Vagina (tissue), 2 donors: ENCODE measurements at places on chromosomes 4 and X.
A peak's percentile ranks its signal among the peaks of the same experiment; 100 is the strongest.

DNA sequence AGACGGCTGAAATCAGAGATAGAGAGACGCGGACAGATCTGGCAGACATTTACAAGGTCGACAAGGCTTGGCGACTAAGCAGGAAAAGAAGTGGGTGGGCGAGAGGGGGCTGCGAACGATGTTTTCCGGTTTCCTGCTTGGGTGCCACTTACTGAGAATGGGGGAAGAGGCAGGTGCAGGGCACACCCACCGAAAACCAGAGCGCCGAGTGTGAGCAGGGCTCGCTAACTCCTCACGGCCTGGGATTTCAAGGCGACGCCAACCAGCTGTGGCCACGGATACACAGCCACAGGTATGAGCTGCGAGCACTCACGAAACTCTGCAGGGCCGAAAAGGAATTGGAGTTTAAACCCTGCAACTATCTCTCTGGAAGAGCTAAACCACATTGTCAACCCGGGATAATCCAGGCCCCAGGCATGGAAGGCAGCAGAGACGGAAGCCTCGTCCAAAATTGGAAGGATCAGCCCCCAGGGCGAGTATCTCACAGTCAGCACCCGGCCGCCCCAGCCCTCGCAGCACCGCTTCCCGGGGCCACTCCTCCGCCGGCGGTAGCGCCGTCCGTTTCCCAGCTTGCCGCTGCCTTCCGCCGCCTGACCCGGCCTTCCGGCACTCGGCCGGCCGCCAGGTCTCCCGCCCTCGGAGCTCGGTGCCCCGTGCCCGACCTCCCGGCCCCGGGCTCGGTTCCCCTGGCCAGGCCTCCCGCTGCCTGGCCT lies 778 bp downstream of the CASP3 start:
- DNase-seq: no peak

DNA sequence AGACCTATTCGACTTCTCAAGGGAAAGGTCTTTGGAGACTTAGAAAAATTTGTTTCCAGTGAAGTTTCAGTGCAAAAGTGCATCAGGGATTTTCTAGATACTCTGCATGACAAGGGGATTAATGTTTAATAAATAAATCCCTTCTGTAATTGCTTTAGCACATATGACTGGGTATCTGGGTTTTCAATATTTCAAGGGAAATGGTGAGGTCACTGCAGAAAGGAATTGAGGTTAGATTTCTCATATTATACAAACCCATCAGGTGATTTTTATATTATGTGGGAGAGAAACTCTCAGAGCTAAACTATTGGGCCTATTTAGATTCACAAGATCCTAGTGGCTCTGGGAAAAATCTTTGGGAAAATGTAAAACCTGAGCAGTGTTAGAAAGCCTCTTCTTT lies 48.3 kb upstream of the SLC4A4 start:
- DNase-seq: no peak

GRCh38 chr4:2302387-2303119 lies 40.6 kb upstream of the MXD4 start:
- peak; percentile 77 for DNase-seq

DNA sequence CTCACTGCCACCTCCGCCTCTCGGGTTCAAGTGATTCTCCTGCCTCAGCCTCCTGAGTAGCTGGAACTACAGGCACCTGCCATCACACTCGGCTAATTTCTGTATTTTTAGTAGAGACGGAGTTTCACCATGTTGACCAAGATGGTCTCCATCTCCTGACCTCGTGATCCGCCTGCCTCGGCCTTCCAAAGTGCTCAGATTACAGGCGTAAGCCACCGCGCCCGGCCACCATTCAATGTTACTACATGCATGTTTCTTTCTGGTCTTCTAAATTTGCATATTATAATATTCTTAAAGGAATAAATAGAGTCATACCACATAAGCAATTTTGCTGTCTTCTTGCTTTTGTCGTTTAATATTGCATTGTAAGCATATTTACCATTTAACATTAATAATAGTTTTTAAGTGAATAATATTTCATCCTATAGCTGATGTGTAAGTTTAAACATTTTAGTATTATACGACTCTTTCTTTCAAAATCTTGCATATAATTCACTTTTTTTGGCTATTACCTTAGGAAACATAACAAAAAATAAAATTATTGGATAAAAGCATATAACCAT lies 1270.4 kb downstream of the ADGRL3 start:
- DNase-seq: no peak

GRCh38 chr4:154471526-154472331 lies 19.9 kb downstream of the DCHS2 start:
- DNase-seq: no peak

DNA sequence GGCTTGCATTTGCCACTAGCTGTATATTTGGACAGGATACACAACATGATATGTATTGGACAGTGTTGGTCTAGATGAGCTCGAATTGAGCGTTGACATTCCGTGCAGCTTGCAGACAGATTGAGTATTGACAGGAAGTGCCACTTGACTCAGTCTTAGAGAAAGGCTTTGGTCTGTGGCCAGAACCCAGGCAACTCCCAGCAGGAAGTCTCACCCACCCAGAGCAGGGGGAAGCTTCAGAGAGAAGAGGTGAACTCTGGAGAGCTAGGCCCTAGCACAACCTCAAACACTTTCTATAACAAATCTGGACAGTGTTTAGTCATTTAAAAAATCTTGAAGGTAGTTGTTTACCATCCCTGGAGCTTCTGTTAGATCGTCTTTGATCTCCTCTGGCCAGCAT lies 280.5 kb downstream of the FBXW7 start:
- DNase-seq: no peak

DNA sequence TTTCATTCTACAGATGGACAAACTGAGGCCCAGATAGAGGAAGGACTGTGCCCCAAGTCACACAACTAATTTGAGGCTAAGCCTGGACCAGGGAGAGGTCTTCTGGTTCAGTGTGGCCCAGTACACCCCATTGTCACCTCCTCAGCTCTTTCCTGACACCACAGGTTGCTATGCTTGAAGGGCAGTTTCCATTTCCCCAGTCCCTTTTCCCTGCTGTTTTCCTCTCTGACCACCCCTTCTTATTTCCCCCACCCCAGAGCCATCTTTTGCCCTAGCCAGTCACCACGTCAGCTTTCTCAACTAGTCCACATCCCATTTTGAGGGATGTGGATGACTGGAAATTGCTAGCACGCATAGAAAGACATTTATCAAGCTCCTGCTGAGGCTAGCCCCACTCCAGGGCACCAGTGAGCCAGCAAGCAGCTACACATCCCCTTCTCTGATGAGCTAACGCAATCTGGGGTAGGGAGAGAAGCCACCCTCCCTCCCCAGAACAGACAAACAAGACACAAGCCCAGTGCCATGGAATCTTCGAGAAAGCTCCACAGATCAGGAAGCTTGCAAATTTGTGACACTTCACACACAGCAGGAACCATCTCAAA lies 1.3 kb downstream of the GABRE start:
- no peak for DNase-seq

DNA sequence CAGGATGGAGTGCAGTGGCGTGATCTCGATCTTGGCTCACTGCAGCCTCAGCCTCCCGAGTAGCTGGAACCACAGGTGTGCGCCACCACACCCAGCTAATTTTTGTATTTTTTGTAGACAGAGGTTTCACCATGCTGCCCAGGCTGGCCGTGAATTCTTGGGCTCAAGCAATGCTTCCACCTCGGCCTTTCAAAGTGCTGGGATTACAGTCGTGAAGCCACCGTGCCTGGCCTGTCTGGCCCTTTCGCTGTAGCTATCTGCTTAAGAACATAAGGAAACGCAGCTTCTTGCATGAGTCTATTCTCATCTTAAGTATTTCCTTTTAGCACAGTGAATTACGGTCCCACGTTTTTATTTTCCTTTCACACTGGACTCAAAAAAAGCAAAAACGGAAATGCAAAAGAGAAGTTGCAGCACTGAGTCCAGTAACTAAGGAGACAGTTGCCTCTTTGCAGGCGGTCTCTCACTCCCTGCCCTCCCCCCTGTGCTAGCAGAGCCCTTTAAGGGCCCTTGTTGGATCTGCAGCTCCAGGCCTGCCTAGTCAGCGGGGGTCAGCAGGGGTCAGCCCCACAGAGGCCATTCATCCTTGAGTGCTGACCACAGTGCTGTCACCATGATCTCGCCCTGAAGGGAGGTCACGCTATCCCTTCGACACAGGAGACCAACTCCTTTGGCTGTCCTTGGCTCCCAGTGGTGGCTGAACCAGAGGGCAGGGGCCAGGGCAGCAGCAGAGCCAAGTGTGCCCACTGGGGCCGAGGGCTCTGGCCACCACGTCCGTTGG lies 21.8 kb upstream of the TBC1D14 start:
- DNase-seq: no peak

DNA sequence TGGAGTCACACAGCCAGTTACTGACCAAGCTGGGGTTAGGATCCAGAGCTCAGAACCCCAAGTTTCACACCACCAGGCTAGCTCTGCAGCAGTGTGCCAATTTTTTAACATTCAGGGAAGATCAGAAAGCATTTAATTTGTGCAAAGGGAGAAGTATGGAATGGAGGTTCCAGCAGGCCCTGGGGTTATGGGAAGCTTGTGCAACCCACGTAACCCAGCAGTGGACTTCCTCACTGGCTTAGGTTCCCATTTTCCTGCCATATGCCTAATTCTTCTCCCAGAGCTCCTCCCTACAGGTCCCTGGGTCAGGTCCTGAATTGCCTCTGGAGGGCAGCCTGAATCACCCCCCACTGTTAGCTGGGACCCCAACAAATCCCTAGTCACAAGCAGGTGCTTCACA lies 14.0 kb downstream of the APLN start:
- DNase-seq: no peak

DNA sequence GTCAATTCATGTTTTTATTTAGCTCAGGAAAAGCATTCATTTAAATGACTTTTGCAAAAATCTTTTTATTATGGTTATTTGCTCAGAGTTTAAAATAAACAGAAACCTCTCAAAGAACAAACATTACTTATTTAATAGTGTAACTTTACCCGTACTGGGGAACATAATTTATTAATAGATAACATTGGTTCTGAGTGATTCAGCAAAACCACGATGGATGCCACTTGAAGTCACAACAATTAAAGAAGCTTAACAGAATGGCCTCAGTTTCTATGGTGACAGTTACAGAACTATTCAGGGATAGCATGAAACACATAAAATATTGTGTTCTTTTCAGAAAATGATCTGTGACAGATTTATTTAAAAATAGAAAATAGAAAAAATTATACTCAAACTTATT lies 368.7 kb downstream of the CCSER1 start:
- DNase-seq: no peak

DNA sequence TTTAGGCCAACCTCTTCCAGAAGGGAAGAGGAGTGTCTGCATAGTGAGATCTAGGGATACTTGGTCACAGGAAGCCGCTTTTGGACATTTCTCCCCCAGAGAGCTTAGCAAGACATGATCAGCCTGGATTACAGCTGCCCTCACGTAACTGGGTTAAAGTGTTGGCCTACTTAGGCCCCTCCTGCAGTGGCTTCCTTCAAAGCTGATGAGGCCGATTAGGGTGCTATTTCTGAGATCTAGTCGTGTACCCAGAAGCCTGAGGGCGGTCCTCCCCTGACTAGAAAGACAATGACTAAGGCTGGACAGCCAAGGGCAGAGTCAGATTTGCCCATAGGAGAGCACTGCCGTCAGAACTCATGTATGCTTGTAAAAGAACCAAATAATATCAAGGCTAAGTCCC lies 135.0 kb downstream of the AMMECR1 start:
- no peak for DNase-seq

DNA sequence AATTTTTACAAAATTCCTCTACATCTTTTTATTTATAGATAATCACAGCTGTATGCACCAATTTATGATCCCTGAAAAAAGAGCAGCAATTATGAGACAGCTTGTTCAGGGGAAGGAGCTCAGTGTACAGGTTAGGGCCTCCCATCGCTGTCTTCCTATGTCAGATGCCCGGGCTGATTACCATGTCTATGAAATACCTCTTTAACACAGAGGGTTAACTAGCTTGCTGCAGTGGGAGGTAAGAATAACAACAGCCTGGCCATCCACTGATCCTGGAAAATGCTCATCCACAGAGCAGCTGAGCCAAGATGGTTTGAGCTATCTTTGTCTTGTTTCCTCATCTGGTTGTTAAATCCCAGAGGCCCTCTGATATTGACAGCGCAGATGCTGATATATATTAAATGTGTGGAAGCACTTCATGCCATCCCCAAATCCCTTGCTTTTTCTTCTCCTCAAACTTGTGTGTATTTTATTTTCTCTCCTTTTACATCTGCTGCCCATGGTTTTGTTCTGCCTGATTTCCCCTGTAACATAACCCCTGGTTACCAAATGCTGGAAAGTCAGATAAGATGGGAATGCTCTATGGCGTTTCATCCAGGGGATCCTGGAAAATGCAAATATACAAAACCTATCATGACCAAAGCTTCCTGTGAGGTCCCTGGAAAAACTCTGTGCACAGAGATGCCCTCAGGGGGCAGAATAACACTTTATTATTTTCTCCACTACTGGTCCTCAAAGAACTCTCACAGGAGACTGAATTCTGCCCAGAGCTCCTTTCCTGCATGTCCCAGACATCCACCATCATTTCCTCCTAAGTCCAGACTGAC lies 85.8 kb upstream of the PUDP start:
- DNase-seq: no peak

DNA sequence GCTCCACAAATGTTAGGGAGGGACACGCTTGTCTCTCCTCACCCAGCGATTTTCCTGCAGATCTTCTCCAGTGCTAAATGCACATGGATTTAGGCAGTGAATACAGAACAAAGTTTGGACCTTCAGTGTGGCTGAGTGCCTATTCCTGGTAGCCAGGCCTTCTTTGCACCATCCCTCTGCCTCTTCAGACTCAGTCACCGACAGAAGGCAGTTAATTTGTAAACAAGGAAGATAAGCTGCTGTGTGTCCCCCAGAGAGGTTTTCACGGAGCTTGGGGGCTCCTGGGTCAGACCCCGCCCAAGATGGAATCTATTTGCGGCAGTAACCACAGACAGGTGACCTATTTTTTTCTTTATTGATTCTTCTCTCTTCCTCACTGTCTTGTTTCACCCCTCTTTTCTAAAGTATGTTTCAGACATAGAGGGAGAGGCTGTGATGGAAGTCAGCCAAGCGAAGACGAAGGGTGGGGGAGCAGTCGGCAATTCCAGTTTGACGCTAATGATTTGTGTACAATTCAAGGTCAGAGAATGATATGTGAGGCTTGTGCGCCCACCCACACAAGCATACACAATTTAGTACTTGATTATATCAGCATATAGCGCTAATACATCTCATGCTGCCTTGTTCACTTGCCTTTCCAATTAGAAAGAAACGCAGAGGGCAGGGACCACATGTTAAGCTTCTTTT lies 200.8 kb downstream of the MGST2 start:
- DNase-seq: no peak

DNA sequence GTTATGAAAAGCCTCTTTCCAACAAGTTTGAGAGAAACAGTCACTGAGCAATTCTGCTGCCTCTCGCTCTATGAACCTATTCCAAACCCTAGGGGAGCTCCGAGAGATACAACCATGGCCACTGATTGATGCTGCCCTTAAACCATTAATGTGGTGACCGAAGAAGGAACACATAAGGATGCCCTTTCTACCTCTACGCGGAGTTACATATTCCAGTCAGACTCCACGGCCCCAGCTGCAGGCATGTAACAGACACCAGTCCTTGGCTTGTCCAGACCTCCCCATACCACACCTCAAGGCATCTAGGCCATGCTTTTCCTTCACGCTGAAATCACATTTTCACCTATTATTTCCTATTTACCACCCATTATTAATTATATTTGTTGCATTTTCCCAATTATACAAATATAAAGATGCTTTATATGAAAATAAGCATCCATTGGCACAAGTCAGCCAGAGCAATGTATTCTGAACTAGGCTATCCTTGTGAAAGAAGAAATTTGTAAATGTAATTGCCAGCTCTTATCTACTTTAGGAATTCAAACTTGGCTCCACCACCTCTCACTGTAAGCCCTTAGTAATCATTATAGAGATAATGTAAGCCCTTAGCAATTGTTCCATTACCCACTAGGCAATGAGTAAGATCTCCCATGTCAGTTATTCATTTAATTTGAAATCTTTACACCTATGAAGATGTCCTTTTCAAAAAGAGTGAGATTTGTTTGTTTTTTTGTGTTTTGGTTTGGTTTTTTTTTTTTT lies 338.4 kb downstream of the NR3C2 start:
- DNase-seq: no peak
